ENCODE measurements at places on chromosomes 2 and 18.

GRCh38 chr18:1668279-1668678 lies 763.6 kb downstream of the ADCYAP1 start:
- DNase-seq: no peak

DNA sequence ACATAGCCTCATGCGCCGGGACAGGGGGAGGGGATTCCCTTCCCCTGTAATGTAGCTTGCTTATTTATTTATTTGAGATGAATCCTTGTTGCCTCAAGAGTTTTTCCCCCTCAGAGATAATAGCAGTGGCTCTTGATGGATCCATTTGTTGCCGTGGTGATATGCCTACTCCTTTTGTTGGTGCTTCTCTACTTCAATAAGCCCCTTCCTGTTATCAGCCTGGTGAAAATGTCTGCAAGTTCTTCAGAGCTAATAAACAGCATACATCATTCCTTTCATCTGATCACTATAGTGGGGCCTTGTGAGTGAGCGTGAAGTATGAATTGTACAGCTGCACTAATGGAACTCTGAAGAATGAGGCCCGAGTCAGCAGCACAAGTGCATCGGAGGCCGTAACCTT lies 19.4 kb downstream of the FZD5 start:
- DNase-seq: no peak

DNA sequence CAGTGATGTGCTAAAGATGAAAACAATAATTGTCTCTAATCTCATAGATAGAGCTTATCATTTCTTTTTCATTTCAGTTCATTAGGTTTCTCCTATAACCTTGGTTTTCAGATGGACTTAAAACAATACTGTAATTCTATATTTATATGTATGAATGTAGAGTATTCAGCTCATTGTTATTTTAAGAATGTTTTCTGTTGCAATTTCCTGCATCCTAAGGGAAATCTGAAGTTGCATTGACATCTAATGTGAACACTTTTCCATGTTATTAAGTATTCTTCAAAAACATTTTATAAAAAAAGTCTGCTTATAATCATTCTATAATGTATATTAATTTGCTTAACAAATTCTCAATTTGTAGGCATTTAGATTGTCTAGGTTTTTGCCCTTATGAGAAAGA lies 288.9 kb downstream of the XIRP2 start:
- DNase-seq: peak; percentile 51

DNA sequence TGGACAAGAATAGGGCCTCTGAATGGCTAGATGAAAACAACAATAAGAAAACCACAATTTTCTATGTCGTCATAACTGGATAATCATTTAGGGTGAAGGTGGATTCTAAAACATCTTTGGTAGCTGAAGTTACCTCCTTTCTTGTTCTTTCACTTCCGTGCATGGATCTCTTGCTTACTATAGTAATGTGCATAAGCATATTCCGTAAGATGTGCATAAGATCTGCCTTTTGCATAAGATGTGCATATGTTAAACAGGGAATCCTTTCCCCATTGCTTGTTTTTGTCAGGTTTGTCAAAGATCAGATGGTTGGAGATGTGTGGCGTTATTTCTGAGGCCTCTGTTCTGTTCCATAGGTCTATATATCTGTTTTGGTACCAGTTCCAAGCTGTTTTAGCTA lies 353.6 kb downstream of the MTX2 start:
- DNase-seq: no peak

- DNase-seq: no peak
Measured at GRCh38 chr2:150705767-150706166, 218.3 kb upstream of the RND3 start.

DNA sequence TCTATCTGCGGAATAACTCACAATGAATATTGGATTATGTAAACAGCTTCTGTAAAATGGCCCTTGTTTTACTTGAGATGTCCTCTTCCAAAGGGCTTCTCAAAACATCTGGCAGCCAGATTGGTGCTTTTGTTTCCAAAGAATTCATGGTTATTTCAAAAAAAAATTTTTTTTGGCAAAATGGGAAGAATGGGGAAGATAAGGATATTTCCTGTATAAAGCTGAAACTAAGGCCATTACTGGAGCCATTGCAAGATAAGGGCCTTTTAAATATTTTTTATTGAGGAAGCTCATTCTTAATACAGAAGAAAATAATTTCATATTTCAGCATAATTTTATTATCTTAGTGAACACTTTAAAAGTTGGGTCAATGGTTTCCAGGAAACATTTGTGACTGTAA lies 259.1 kb downstream of the GALNT13 start:
- DNase-seq: no peak

GRCh38 chr2:227804975-227805374 lies 8.7 kb upstream of the CCL20 start:
- DNase-seq: no peak

- no peak for DNase-seq
Measured at GRCh38 chr18:66438711-66439536, 165.0 kb downstream of the CDH19 start.

Measured in fibroblast of skin of back (primary cell).